ENCODE measurements at places on chromosomes 3 and 15.

GRCh38 chr3:101010296-101010695 lies 17.1 kb upstream of the ABI3BP start:
- no peak for DNase-seq

GRCh38 chr3:168616915-168617314 lies 521.2 kb upstream of the GOLIM4 start:
- DNase-seq = no peak

DNA sequence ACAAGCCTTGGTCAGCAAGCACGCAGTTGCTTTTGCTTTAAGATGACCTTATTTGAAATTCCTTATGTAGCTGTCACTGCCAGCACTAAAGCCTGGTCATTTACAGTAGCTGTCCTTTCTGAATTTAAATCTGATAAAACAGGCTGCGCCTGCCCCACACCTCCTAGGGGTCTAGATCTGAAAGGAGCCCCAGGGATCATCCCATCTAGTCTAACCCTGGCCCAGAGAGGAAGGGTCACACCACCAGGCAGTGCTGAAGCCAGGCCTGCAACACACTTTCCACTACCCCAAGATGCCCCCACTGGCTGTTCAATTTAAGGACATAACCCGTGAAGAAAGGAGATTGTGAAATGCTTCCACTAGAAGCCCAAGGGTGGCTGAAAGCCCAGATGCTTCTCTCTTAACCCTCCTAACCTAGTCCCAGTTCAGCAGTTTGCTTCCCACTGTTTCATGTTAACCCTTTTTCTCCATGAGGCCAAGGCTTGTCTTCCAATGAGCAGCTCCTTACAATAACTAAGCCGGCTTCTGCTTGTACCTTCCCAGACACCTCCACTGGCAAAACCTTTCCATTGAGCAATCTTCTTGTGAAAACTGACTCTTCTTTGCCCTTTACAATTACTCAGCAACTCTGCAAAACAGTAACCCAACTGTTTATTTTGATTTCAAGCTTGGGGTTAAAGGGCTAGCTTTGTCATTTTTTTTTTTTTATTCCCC lies 198.9 kb upstream of the LPP start:
- DNase-seq = no peak

GRCh38 chr3:49628249-49628648 lies 45.9 kb upstream of the APEH start:
- DNase-seq = no peak

GRCh38 chr15:38636597-38636996 lies 72.0 kb upstream of the RASGRP1 start:
- DNase-seq = no peak

DNA sequence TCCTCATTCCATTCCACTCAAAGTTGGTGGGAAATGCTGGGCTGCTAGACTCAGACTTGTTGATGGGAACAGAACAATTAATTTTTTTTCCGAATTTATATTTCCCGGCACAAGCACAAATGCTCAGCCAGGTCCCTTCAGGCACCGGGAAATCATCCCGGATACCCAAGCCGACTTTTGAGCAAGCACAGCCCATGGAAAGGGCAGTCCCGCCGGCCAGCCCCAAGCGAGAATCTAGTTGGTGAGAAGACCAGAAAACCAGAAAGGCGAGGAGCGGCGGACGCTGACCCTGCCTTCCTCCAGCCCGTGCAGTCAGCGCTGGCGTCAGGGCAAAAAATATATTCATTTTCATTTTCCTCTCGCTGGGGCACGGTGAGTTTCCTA lies 763 bp upstream of the ZIC4 start:
- peak; percentile 38 for DNase-seq

DNA sequence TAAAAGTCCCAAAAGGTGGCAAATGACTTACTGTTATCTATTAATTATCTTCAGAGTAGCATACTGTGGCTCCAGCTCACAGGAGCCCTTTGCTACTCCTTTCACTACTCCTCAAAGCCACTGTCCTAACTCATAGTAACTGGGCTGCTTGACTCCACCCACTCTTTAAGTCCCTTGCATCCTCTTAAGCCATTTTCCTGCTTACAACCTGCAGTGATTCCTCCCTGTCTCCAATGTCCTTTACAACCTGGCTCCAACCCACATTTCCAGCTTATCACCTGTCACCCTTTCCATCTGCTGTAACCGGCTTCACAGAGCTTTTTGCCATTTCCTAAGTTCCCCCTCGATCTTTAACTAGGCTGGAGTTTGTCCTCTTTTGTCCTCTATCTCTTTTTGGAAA lies 388.1 kb downstream of the FGF12 start:
- DNase-seq = no peak

- DNase-seq = no peak
These were observed 192.8 kb upstream of the THBS1 start for GRCh38 chr15:39388118-39388517.

DNA sequence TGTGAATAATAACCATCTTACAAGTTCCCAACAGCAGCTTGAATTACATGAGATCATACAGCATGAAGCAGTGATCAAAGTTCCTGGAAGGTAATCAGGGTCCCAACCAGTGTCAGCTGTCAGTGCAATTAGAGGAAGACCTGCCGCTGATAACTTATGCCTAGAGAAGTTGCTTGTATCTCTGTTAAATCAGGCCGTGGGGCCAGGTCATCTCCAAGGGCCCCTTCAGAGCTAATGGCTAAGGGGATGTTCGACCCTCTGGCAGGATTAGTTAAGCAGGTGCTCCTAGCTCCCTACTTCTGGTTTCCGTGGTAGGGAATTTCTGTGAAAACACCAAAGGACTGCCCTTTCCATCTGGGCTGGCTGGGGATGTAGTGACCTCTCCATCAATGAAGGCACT lies 251.0 kb downstream of the FAM43A start:
- DNase-seq = no peak

DNA sequence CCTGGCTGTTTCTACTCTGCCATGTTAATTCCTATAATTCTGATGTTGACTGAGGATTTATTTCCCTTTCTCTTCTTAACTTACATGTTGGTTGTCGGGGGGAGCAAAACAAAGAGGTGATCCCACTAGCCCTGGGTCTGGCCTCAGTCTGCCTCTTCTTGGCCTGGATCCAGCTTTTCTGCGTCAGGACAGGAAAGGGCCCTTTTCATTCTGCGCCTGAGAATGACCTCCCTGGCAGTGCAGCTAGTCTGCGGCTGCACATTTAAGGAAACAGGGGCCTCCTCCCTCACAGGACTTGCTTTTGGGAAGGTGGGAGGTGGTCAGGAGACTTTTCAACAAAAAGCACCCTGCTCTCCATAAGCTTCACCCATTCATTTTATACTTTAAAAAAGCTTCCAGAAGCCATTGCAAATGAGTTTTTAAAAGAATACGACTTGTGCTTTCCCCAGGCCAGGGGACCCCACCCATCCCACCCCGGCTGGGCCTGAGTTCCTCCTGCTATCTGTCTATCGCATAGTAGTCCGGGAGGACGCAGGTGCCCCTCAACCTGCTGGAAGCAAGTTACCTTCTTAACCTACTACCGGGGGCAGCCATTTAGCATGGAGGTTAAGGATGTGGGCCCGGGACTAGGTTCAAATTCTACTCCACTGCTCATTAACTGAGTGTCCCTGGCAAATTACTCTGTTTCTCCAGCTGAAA lies 21.3 kb upstream of the EHD4 start:
- DNase-seq = no peak

GRCh38 chr3:52019352-52020080 lies 23.8 kb upstream of the RPL29 start:
- peak; percentile 95 for DNase-seq

DNA sequence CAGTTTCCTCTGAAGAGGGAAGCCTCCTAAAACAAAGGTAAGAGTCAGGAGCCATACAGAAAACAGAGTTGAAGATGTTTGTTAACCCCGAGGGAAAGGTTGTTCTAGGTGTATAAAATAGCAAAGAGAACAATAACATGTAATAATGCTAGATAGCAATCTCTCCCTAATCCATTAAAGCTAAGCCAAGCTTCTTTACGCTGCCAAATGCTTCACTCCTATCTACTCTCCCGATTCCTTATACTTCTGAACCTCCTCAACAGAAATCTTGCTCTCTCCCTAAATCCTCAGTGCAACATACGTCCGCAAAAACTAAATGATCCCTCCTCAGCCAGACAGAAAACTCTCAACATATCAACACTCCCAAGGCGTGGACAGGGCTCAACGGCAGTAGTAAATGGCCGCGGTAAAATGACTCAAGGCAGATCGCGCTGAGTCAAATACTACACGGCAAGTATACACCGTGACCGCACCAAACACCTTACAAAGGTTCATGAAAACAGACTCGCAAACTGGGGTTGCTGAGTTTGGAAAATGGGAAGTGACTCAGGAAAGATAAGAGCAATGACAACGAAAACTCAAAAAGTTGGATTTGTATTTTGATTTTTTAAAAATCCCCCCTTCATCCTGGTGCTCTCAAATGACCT lies 682 bp downstream of the CLDND1 start:
- DNase-seq = no peak

DNA sequence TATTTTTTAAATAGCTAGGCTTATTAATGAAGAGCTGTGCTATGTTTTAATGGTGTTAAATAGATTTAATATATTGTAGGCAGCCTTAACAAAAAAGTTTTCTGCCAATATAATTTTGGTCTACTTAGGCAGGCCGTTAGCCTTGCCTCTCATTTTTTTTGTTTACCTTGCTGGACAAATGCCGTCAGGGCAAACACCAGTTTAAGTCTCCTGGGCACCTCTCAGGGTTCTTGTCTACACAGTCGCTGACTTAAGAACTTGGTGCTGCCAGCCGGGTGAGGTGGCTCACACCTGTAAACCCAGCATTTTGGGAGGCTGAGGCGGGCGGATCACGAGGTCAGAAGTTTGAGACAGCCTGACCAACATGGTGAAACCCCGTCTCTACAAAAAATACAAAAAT lies 153.3 kb downstream of the ULK4 start:
- DNase-seq = no peak

DNA sequence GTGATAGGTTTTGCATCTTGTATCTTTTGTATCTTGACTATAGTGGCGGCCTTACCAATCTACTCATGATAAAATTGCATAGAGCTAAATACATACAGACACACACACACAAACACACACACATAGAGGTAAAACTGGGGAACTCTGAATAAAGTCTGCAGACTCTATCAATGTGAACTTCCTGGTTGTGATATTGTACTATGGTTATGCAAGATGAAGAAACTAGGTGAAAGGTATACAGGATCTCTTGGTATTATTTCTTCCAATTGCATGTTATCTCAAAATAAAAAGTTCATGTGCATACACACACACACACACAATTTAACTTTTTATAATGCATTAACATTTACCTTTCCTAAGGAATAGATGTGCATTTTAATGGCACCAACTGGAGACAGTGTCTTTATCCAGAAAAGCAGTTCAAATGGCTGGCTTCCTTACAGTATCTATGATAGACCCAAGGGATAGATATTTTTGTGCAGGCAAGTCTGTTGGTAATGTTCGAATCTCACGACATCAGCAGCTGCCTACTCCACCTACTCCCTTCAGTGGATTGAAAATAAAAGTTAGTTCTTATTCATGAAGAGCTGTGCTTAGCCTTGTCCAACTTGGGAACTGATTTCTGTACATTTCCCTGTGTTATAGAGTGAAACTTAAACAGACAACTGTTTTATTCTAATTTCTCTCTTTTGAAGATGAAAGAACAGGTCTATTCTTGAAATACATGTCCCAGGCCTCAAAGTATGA lies 46.9 kb upstream of the SPRED1 start:
- no peak for DNase-seq

DNA sequence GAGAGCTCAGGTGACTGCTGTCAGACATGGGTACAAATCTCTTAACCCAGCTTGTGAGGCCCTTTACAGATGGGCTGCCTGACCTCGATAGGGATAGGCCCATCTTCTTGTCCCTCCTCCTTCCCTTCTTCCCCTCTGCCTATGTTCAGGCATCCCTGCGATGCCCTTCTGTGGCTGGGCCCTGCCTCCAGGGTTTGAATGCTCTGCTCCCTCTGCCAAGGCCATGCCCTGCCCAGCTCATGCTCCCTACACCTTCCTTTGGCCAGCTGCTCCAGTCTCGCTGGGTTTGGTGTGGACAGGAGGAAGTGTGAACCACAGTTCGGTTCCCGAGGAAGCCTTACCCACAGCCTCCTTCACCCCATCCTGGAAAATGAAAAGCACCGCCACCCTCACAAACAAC lies 4.3 kb downstream of the FYCO1 start:
- DNase-seq = no peak

- no peak for DNase-seq
These were observed 2.0 kb downstream of the RAB7A start for GRCh38 chr3:128727996-128728395.

DNA sequence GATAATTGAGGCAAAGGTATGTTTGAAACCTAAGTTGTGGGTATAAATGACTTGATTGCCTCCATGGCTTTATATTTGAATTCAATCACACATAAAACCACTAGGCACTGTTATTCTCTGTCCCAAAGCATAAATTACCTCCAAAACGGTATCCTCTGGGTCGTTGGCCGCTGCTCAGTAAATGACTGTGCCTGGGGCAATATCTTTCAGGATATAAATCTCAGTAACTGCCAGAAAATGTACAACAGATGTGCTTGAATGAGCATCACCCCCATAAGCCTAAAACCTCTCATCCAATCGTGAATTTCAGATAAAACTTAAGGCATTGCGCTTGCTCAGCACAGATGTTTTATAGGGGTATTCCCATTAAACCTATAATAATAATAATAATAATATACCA lies 19.0 kb upstream of the C3orf49 start:
- no peak for DNase-seq

GRCh38 chr3:87136066-87136596 lies 91.0 kb upstream of the CHMP2B start:
- DNase-seq = no peak

DNA sequence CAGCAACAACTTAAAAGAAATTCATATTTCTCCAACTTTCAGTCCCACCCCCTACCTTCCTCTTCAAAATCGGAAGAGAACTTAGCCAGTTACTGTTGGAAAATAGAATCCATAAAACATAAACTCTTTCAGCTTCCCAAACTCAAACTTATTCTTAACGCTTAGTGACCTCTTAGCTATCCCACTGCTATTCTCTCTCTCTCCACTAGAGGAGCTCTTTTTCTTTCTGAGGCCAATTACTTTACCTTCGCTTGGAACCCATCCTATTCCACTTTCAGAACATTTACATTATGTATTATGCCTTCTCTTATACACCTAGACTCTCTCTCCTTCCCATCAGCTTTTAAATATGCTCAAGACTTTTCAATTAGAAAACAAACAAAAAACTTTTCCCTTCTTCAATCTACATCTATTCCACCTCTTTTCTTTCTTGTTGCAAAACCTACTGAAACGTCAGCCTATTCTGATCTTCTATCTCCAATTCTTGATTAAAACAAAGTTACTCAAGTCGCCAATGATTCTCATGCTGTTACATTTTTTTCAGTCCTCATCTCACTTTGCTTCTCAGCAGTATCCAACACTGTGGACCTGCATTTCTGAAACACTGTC lies 13.4 kb upstream of the GHSR start:
- DNase-seq = no peak

DNA sequence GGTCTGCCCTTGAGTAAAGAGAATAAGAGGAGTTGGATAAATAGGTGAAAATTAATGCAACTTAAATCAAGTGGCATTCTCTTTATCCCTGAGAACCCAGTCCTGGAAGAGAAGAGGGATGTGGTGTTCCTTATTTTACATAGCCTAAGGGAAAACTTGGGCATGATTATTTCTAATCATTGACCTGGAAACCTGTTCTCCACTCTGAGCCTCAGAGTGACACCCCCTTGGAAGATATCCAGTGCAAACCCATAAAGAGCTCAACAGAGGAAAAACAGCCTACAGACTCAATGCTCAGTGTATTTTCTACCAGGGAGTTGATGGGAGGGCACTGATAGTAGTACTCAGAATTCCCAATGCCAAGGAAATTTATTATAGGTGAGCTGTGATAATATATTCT lies 22.0 kb downstream of the SLC15A2 start:
- no peak for DNase-seq

GRCh38 chr15:98063871-98064270 lies 103.4 kb downstream of the ARRDC4 start:
- no peak for DNase-seq

- no peak for DNase-seq
These were observed 23.2 kb downstream of the LIPC start for GRCh38 chr15:58454950-58455401.
